ENCODE measurements at places on chromosomes 6 and 20. TPM values are rescaled to one million over a fixed set of nuclear protein-coding genes. Genes with fewer than 3 reads are reported as not detected.

DNA sequence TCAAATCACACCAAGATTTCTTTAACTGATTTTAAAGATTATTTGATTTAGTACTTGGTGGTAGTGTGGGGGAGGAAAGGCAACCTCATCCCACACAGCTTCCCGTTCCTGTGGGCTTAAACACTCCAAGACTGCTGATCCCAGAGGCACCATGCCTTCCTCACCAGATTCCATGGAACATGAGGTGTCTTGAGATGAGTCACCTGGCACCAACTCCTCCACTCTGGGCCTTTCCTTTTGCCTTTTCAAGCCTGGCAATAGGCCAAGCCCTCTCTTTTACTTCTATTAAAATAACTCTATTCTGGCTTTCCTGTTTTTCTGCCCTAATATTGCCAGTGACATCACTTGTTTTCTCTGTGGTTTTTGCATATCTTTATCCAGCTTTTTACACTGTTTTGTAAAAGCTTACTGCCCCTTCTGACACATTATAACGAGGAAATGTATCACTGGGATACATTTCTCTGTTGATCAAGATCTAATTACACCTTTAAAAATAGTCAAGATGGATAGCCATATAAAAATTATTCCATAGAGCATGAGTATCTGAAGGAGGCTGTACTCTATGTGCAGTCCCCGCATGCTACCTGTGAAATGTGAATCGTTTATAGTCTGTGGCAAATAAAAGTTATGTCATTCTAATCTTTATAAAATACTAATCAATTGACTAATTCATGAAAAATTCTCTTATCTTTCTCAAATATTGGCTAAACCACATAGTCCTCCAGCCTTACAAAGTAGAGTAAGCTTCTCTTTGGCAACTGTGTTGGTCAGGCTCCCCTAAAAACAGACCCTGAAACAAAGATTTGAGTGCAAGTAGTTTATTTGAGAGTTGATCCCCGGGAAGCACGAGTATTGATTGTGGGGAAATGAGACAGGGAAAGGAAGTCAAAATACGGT, 257.8 kb upstream of the KCNQ5 start:
- no peaks in the 10 kb centered on the region for H3K27me3 ChIP-seq
- H3K27ac ChIP-seq: peak overlapping the region; percentile 55
- H3K4me3 ChIP-seq: no peak overlapping the region

- H3K4me1 ChIP-seq: peaks cover 7% of the 10 kb centered on the region
- H3K4me3 ChIP-seq: no peak overlapping the region
- H3K27ac ChIP-seq: peak overlapping the region; percentile 87
- peak; percentile 58 for DNase-seq
- H3K36me3 ChIP-seq: no peaks in the 10 kb centered on the region
Measured at GRCh38 chr20:49928411-49929141, 7.6 kb upstream of the RNF114 start.

DNA sequence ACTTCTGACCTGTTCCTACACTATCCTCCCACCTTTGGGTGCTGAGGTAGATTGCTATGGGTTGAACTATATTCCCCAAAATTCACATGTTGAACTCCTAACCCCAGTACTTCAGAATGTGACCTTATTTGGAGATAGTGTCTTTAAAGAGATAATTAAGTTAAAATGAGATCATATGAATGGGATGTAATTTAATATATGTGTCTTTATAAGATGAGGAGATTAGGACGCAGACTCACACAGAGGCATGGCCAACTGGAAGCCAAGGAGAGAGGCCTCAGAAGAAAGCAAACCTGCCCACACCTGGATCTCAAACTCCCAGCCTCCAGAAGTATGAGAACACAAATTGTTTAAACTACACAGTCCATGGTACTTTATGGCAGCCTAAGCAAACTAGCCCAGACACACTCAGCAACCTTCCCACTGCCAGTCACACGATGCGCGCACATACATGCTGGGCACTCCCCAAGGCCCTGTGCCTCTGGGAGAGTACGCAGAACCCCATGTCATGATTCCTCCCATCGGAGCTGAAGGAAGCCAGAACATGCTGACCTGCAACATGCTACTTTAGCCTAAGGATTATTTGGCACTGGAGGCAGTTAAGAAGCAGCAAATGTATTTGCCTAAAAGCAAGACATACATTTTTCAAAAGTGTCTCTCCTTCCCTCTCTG, 8.9 kb upstream of the SLC22A1 start:
- peaks cover 22% of the 10 kb centered on the region for H3K36me3 ChIP-seq
- no peaks in the 10 kb centered on the region for H3K27me3 ChIP-seq
- H3K4me1 ChIP-seq: peaks cover 9% of the 10 kb centered on the region
- H3K4me3 ChIP-seq: no peak overlapping the region
- no peak for DNase-seq
- H3K27ac ChIP-seq: peak overlapping the region; percentile 77

GRCh38 chr6:144062786-144063185, 32.6 kb downstream of the SF3B5 start:
- peak overlapping the region; percentile 79 for H3K4me3 ChIP-seq
- H3K27ac ChIP-seq: no peak overlapping the region
- no peak for DNase-seq
- H3K36me3 ChIP-seq: no peaks in the 10 kb centered on the region

- no peaks in the 10 kb centered on the region for H3K36me3 ChIP-seq
- H3K27ac ChIP-seq: peak overlapping the region; percentile 0
- peaks cover 26% of the 10 kb centered on the region for H3K27me3 ChIP-seq
- no peak for DNase-seq
- H3K4me1 ChIP-seq: peaks cover 18% of the 10 kb centered on the region
Measured at GRCh38 chr6:48069280-48069679, 41.7 kb downstream of the PTCHD4 start.

DNA sequence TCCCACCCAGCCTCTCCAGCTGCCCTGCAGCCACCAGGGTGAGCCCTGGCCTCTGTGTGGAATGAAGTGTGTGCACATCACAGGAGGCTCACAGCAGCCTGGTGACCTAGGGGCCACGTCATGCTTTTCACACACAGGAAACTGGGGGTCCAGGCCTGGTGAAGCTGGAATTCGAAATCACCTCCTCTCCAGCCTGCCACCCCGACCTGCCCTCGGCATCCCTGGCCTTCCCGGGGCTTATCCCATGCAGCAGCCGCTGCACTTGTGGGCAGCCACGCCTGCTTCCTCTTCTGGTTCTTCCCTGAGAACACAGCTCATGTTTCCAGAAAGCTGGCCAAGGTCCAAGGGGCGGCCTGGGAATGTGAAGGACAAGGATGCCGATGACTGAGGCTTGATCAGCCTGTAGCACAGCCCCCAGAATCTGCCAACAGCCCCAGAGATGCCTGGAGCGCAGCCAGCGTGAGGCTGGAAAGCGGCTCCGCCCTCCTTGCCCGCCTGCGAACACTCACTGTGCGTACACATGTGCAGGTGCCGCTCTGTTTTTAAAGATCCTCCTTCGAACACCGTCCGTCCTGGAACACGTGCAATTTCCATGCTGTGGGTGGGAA, 4.2 kb upstream of the NTSR1 start:
- H3K27me3 ChIP-seq: peaks cover 49% of the 10 kb centered on the region
- DNase-seq: peak; percentile 74
- peak overlapping the region; percentile 21 for H3K27ac ChIP-seq
- no peak overlapping the region for H3K4me3 ChIP-seq
- H3K36me3 ChIP-seq: no peaks in the 10 kb centered on the region
- peaks cover 20% of the 10 kb centered on the region for H3K4me1 ChIP-seq

DNA sequence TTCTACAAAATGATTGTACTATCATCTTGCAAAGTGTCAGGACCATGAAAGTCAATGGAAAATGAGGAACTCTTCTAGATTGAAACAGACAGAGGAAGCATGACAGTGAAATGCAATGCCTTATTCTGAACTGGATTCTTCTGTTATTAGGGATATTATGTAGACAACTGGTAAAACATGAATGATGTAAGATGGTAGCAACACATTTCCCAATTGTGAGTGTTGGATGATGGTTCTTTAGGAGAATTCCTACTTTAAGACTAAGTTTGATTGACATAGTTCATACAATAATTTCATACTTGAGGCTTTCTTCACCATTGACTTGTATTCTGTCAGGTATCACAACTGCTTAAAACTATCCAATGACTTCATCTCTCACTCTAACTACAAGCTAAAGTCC, 4.5 kb downstream of the UBE3D start:
- H3K27ac ChIP-seq: no peak overlapping the region
- DNase-seq: no peak
- H3K36me3 ChIP-seq: no peaks in the 10 kb centered on the region
- peaks cover 10% of the 10 kb centered on the region for H3K4me1 ChIP-seq
- no peak overlapping the region for H3K4me3 ChIP-seq

DNA sequence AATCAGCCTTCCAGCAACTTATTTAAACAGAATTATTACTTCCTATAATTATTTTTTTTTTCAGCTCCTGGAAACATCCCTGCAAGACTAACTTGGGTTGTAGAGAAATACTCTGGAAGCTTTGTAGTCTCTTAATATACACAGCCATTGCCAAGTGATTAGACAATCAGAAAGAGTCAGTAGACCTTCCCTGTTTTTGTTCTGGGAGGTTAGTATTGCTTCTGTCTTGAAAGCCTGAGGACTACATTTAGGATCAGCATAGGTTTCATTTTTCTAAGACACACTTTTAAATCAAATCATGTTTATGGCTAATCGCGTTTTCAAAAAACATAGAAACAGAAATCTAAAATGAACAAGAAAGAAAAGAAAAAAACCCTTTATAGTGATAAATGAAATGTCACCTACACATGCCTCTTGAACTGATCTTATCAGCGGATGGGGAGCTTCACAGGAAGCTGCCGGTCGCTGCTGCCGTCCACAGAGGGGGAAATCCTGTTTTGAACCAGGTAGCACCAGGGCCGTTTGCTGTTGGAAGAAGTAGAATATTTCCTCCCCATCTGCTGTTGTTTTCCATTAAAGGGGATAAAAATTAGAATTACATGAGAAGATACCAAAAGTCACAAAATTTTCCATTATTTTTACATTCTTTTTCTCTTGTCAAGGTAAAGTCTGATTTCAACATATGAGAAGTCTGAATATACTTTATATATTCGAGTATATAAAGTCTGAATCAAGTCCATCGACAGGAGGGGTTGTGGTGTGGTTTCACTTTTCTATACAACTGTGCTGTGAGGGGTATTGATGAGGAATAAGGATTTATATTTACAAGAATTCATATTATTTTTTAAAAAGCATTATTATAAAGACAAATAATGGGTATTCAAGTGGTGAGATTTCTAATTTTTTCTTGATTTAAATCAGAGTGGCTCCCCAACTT, 94.6 kb downstream of the ARMC2 start:
- peaks cover 62% of the 10 kb centered on the region for H3K4me1 ChIP-seq
- peak overlapping the region; percentile 23 for H3K4me3 ChIP-seq
- H3K27ac ChIP-seq: peak overlapping the region; percentile 88
- no peak for DNase-seq
- H3K27me3 ChIP-seq: no peaks in the 10 kb centered on the region

DNA sequence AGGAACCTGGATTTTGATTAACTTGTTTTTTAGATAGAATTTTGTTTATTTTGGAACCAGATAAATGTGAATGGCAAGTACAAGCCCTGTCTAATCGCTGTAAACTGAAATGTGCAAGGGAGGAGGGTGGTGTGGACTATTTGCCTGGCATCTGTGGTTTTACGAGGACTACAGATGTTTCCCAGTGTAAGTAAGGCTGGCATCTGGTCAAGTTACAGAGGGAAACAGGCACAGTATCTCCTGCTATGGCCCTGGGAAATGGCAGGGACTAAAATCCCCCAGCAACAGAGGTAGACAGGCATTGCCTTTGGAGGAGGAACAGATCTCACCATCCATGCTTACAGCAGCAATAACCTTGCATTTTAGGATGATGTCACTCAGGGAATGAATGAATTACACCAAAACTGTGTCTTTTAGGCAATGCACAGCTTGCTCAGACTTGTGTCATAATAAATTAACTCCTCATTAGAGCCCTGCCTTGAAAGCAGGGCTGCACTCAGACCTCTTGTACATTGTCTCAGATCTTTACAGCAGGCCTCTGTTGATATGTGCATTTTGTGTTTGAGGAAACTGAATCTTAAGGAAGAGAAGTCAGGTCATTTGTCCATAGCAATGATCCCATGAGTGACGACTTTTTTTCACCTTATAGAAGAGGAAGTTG, 96.2 kb downstream of the TCP11 start:
- H3K4me3 ChIP-seq: no peak overlapping the region
- no peaks in the 10 kb centered on the region for H3K27me3 ChIP-seq
- no peak overlapping the region for H3K27ac ChIP-seq
- no peak for DNase-seq
- peaks cover 5% of the 10 kb centered on the region for H3K36me3 ChIP-seq

- no peak for DNase-seq
- peaks cover 38% of the 10 kb centered on the region for H3K4me1 ChIP-seq
- H3K27me3 ChIP-seq: peaks cover 6% of the 10 kb centered on the region
- no peak overlapping the region for H3K27ac ChIP-seq
Measured at GRCh38 chr6:161834426-161834825, 560.6 kb upstream of the AGPAT4 start.

- H3K36me3 ChIP-seq: no peaks in the 10 kb centered on the region
- no peak overlapping the region for H3K27ac ChIP-seq
- no peak overlapping the region for H3K4me3 ChIP-seq
- DNase-seq: no peak
Measured at GRCh38 chr20:62735331-62735821, 26.7 kb downstream of the NTSR1 start.

DNA sequence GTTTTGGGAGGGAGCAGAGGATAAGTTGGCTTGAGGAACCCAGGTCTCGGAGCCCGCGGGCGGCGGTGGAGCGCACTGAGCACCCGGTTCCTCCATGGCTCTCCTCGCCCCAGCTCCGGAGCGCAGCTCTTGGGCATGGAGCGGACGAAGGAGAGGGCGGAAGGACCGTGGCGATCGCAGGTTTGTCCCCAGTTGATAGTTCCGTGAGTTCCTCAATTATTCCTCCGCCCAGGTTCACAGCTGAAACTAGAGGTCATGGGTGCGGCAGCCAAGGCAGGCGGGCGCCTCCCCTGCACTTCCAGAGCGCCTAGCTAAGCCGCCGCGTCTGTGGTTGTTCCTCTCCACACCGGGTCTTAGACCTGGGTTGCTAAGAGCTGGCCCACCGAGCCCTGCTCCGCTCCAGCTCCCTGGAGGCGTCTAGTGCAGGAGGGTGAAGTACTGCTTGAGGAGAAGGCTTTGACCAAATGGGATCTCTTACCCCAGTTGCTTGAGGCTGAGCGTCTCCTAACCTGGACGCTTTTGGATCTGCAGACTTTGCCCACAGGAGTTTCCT, at the start of gene HTR1B:
HTR1B (minus strand) TSS at position 184 of the 553 bp plus-strand sequence; CDS start at position 96, 88 bp downstream.
- H3K27ac ChIP-seq: no peak within 1 kb of the TSS
- peak within 1 kb of the TSS; percentile 72 for H3K4me3 ChIP-seq
- peaks cover 85% of the 10 kb centered on the region for H3K27me3 ChIP-seq

Gene DDX43
- not detected for total RNA-seq

Gene MOXD1
- total RNA-seq: 110 TPM

Gene GLP1R
- total RNA-seq: not detected

Gene TFAP2A
- total RNA-seq: 63.5 TPM
